ENCODE measurements at places on chromosomes 13 and 19.

DNA sequence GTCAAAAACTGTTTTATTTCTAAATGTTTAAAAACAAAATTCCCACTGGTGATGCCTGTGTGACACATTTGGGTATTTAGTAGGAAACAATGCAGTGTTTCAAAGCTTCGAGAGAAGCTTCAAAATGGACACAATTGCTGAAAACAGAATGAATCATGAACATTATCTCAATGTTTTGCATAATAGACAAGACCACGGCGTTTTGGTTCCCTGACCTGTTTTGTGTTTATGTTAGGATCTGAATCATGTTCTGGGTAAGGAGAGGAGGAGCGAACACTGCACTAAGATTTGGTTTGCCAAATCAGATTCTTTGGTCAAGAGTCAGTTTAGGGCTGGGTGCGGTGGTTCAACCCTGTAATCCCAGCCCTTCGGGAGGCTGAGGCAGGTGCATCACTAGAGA is 42.2 kb downstream of the IFT88 start:
- DNase-seq, result no peak

GRCh38 chr19:10316229-10317044 is 622 bp upstream of the FDX2 start:
- DNase-seq, result no peak

GRCh38 chr13:50387051-50387581 is 371.9 kb downstream of the KCNRG start:
- peak; percentile 38 for DNase-seq

DNA sequence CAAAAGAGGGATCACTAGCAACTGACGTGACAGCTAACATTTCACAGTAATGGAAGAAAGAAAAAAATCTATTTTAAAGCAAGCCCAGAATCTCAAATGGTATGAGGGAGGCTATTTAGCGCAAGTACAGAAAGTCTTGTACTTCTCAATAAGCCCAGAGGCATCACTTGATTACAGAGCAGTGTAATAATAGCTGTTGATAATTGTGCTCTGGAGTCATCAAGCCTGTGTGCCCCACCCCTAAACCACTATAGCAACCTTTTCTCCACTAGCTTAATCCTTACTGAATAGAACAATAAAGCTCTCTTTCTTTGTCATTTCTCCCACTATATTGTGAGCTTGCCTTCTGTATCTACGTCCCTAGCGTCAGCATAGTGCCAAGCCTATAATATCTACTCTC is 56.6 kb downstream of the FREM2 start:
- no peak for DNase-seq

- no peak for DNase-seq
Observed at GRCh38 chr13:27833206-27833605, 40.9 kb downstream of the GSX1 start.

DNA sequence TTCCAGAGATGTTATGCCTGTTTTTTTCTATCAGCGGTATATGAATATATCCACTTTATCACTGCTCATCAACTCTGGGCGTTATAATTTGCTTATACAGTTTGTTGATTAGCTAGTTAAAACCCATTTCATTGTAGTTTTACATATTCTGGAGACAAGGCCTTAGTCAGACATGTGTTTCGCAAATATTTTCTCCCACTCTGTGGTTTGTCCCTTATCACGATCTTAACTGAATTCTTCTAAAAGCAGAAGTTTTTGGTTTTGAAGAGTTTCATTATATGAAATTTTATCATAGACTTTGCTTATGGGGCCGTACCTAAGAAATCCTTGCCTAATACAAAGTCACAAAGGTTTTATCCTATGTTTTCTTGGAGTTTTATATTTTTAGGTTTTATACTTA is 84.6 kb downstream of the FRY start:
- DNase-seq, result peak; percentile 22

DNA sequence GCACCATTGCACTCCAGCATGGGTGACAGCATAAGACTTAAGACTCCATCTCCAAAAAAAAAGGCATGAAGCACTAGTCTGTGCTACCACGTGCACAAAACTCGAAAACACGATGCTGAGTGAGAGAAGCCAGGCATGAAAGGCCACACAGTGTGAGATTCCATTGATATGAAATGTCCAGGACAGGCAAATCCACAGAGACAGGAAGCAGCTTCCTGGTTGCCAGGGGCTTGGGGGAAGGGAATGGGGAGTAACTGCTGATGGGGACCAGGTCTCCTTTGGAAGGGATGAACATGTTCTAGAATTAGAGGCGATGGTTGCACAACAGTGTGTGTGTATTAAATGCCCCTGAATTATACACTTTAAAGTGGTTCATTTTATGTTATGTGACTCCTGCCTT is 15.9 kb upstream of the JUND start:
- no peak for DNase-seq

- no peak for DNase-seq
Observed at GRCh38 chr19:45975306-45976070, 1.8 kb upstream of the NOVA2 start.

DNA sequence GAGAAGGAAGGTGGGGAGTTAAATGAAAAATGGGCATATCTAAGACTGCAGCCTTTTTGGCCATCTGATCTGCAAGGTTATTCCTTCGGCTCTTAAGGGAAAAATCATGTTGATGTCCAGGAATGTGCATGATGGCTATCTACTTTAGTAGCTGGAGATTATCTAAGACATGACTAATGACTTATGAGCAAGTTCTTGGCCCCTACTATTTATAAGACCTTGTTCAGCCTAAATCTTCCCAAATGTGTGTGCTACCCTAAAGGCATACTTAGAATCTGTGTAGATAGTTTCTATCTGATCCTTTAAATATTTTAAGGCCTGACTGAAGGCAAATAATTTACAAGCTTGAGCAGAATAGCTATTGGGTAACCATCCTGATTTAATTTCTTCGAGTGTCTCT is 41.8 kb upstream of the CD177 start:
- DNase-seq, result no peak

DNA sequence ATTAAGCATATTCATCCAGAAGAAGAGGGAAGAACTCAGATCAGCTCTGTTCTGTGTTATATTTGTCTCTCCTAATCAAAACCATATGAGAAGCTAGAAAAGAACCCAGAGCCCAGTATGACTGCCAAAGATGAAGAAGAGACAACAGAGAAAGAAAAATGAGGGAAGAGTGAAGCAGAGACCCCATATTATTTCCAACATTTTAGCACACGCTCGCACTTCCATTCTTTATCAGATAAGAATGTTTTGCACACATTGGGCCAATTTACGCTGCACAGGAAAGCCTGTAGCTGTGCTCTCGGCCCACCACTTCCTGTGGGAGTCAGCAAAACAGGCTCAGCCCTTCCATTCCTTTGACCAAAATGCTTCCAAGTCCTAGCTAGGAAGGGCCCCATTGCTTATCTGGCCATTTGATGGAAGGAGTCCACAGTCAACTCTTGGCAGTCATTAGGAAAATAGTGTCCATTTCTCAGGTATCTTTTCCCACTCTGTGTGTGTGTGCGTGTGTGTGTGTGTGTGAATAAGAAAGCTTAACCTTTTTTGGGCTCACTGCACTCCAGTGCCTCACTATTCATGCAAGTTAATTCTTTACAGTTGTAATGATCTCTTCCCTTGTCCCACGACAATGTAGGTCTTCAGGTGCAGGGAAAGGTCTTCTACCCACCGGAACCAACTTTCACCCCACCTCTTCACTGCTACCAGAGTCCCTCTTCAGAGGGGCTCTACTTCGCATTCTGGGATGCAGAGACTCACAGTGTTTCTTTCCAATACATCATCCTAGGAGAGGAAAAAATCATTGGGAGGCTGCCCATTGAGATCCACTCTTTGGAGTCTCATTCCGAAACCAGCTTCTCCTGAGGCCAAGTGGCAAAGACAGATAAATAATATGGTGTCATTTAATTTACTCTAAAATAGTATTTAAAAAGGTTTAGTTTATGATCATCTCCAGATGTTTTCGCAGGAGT is 237.5 kb downstream of the COG6 start:
- no peak for DNase-seq

- no peak for DNase-seq
Observed at GRCh38 chr19:33306191-33306590, 3.9 kb upstream of the CEBPA start.

DNA sequence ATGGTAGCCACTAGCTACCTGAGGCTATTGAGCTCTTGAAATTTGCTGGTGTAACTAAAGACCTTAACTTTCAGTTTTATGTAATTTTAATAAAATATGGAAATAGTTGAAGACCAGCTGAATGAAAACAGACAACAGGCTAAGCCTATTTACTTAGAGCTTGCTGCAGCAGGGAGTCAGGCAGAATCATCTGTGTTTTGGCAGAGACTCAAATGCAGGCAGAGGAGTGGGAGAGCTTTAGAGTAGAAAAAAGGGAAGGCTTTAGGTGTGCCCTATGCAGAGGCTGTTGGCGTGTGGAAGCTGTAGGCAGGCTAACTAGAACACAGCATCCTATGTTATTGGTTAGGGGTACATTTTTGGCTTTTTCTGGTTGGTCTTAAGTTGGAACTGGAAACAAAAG is 304.9 kb upstream of the NBEA start:
- no peak for DNase-seq

- no peak for DNase-seq
Observed at GRCh38 chr19:7113233-7113632, 43.7 kb downstream of the ZNF557 start.

DNA sequence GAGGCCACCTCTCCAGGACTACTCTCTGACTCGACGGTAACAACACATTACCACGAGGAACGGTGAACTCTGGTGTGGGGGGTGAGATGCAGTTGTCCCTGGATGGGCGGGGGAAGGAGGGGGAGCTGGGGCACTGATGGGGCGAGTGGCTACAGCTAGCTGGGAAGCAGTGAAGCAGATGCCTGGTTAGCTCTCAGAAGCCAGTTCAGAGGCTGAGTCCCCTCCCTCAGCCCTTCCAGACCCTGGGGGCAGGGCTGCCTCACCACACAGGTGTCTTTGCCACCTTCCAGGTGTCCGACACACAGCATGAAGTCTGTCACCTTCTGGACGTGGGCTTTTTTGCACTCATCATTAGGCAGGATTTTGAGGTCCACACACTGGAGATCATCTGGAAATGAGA is 4.0 kb downstream of the KLK1 start:
- DNase-seq, result no peak

DNA sequence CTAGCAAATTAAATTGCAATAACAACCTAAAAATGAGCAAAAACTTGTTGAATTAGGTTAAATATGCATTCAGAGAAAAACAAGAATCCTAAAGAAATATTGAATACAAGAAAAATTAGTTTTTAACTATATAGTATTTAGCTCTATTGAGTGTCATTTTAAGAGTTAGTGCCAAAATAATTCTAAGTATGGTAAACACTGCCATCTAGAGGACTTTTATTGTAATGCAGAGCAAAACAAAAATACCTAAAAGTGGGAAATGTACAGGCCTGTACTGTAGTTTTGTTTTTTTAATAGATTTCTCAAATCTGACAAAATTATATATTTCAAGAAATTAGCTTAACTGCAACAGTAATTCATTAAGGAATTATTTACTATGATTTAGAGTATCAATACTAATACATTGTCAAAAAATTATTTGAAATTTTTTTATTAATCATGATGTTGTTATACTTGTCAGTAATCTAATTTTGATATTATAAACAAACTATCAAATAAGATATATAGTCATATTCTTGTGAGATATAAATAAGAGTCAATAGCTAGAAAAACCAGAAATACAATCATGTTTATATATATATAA is 8.2 kb upstream of the PCDH9 start:
- DNase-seq, result peak; percentile 15

- DNase-seq, result no peak
Observed at GRCh38 chr19:32058131-32058530, 287.3 kb upstream of the ZNF507 start.

DNA sequence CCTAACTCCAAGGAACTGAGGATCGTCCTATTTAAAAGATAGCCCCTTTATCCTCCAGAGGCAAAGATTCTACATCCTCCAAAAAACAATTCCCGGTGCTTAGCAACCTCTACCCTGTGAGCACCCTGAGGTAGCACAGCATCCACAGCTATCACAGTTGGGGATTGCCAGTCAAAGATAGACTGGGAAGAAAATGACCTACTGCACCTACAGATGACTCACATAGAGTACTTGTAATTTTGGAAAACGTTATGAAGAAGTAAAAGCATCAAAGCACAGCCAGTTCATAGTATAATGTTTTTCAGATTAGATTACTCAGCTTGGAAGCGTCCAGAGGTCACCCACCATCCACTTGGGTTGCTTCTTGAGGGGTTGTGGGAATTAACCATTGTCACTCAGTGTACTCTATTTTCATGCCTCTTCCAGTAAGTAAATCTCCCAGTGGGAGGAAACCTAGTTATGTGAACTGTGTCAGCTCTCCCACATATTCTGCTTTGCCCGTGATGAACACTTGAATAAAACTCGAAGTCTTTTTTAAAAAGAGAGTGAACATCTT is 8.9 kb upstream of the FAM124A start:
- no peak for DNase-seq

DNA sequence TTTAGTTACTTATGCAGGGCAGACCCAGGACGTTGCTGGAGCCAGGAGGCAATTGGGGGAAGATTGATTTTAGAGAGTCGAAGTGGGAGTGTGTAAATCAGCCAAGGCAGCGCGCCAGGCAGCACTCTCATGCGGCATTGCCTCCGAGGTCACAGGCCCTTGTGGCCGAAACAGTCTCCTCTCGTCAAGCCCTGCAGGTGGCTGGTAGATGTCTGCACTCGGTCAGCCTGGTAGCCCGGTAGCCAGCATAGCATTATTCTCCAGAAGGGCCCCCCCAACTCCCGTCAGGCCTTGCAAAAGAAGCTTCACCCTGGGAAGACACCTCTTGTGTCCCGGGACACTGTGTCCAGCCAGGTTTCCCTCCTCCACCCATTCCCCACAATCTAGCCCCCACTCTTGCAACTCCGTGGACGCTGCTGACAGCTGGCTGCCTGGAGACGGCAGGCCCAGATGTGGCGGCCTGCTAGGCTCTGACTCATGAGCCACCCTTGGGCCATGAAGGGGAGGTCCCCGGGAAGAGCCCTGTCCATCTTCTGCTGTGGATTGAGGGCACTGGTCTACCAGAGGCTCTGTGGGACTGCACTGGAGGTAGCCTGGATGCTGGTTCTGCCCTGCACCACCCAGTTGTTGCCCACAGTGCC is 2.6 kb upstream of the PEPD start:
- no peak for DNase-seq

DNA sequence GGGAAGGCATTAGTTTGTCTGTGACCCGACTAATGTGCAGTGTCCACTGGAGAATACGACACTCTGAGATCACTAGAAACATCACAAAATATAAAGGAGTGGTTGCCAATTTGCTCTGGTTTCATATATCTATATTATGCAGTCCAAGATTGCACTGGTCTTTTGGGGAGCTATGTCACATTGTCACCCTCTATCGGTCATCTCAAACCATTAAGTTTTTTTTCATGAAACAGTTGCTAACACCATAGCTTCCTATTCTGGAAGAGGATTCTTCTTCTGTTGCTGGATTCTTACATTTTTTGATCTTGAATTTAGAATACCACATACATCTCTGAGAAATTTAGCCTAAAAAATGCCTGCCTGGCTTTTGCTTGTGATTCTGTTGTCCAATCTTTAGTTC is 168.6 kb downstream of the LACC1 start:
- no peak for DNase-seq

GRCh38 chr13:29954082-29955028 is 103.9 kb upstream of the UBL3 start:
- no peak for DNase-seq
